Islet precursor cell (in vitro differentiated cells): ENCODE measurements at places on chromosomes 13 and 19.
A peak's percentile ranks its signal among the peaks of the same experiment; 100 is the strongest.

DNA sequence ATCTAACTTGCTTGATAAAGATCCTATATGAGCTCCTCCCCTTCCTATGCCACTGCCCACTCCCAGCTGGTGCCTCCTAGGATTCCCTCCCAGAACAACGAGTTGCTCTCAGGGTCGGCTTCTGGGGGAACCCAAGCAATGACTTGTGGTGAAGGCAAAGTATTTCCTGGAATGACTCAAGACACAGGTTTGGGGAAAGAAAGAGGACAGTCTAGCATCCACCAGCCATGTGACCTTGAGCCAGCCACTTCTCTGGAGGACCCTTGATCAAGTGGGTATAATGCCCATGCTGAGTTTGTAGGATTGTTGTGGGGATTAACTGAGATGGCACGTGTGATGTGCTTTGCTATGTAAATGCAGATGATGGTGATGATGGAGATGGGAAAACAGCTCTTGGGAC is 33.0 kb downstream of the MBD3L2B start:
- no peak for DNase-seq

DNA sequence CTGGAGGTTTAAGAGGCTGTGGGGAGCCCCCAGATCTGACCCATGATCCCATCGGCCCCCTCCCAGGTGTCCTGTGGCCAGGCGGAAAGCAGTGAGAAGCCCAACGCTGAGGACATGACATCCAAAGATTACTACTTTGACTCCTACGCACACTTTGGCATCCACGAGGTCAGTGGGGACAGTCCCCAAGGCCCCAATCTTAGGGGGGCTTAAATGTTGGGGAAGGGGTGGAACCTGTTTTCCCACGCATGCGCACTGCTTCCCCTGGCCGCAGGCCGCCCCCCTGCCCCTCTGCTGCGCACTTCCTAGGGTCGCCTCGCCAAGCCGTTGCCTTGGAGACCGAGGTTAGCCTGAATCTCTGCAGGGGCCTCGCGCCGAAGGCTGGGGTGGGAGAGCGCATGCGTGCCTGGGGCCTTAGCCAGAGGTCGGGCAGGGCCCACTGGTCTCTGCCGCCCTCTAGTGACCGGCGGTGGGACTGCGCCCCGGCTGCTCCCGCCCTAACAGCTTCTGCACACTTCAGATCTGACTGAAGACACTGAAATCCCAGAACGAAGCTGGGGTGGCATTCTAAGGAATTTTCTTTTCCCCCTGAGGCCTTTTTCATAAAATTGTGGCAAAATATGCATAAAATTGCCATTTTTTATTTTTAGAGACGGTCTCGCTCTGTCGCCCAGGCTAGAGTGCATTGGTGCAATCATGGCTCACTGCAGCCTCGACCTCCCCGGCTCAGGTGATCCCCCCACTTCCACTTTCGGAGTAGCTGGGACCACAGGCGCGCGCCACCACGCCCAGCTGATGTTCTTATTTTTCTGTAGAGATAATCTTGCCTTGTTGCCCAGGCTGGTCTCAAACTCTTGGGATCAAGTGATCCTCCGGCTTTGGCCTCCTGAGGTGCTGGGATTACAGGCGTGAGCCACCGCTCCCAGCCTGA is 3.6 kb downstream of the PRMT1 start:
- peak; percentile 96 for DNase-seq

- peak; percentile 71 for DNase-seq
Measured at GRCh38 chr13:26425443-26426358, 131.8 kb upstream of the WASF3 start.

GRCh38 chr19:17076543-17076991 is 990 bp downstream of the MYO9B start:
- DNase-seq: no peak

DNA sequence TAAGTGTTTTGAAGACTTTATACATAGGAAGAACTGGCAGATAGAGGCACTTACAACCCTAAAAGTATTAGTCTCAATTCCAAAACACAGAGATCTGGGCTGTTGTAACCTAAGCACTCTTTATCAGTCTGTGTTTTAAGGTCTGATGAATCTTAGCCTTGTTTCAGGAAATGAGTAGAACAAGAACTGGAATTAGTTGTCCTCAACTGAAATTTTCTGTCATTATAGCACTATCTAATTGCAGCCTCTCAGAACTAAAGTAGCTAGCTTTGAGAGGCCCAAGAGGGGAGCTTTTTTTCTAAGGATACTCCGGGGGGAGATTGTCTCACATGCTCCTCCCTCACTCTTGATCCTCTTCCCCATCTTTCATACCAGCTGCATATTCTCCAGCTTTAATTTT is 13.1 kb downstream of the HNRNPM start:
- no peak for DNase-seq

DNA sequence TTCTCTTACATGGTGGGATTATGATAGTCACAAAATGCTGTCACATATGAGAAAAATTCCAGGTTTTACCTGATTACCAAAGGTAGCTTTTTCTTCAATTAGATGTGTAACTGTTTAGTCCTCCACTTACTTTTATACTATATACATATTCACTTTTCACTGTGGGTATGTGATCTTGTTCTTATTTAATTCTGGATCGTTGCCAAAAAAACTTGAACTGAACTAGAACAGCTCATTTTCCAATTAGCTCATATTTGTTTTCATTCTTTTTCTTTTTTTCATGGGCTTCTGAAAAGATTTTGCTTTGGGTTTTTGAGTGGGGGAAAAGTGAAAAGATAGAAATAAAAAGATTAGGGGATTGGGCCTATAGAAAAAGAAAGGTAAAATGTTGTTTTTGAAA is 291.9 kb downstream of the NDFIP2 start:
- DNase-seq: no peak

DNA sequence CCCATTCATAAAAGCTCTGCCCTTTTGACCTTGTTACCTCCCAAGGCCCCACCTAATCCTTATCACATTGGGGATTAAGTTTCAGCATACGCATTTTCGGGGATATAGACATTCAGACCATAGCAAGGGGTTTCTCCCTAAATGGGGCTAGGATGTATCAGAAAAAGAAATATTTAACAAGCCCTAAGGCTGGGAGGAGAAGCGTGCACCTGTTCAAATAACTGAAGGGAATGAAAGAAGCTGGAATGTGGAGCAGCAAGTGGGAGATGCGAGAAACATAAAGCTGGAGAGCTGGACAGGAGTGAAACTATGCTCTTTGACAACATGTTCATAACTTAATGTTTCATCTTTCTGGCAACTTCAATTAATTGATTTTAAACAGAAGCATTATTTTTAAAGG is 811.8 kb upstream of the GPC6 start:
- no peak for DNase-seq

- peak; percentile 81 for DNase-seq
Measured at GRCh38 chr19:18940769-18941627, at the start of gene HOMER3. Gene HOMER3 (minus strand): TSS chr19:18941217. CDS start chr19:18938982, 2,235 bp downstream.

- no peak for DNase-seq
Measured at GRCh38 chr13:60268203-60268555, 104.5 kb upstream of the DIAPH3 start.

- DNase-seq: no peak
Measured at GRCh38 chr13:37209621-37210580, 104.4 kb upstream of the CSNK1A1L start.

- DNase-seq: no peak
Measured at GRCh38 chr13:24500977-24501376, 11.6 kb downstream of the PARP4 start.

GRCh38 chr19:3765121-3765520 is 2.6 kb downstream of the MRPL54 start:
- DNase-seq: no peak

GRCh38 chr13:29498426-29499040 is 97.0 kb downstream of the SLC7A1 start:
- no peak for DNase-seq

DNA sequence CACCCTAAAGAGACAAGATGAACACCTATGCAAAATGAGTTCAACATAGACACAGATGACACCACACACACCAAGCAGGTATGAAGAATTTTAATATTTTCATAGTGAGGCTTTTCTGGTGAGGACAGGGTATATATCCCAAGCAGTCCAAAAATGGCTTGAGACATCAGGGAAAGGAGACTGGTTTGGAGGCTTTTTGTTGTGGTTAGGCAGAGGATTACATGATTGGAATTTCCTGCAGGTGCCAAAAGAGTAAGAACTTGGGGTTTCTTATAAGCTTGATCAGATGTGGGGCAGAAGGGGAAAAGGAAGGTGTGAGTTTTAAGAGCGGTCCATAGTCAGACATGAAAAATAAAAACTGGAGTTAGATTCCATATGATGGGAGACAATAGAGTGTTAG is 420.8 kb upstream of the SLITRK1 start:
- DNase-seq: no peak

GRCh38 chr13:73404581-73404980 is 345.8 kb downstream of the KLF5 start:
- no peak for DNase-seq

GRCh38 chr19:2588081-2588777 is 112.3 kb downstream of the GADD45B start:
- no peak for DNase-seq

DNA sequence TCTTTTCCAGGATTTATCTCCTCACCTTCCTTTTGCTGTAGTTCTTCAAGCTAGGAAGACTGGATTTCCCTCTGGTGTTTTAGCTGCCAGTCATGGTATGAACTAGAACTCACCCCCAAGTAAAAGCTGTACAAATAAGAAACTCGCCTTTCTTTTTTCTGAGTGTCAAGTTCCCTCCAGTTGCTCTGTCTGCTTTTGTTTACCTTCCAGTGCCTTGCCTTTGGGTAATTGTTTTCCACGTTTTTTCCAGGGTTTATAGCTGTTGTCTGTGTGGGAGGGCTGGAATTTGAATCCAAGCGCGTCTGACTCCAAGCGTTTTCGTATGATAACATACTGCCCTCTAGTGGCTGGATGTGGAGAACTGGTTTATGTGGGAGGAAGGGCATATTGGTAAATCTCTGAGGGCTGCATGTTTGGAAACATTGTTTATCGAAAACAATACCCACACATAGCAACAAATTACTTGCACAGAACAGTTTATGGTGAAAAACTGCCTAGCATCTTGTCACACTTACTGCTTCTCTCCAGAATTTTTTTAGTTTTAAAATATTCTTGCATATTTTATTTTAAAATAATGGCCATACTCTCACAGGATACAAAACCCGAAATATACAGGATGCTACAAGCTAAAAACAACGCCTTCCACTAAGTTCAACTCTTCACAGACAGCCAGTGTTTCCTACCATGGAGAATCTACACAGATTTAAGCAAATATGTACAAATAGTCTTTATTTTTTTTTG is 19.2 kb downstream of the RCN3 start:
- peak; percentile 90 for DNase-seq

DNA sequence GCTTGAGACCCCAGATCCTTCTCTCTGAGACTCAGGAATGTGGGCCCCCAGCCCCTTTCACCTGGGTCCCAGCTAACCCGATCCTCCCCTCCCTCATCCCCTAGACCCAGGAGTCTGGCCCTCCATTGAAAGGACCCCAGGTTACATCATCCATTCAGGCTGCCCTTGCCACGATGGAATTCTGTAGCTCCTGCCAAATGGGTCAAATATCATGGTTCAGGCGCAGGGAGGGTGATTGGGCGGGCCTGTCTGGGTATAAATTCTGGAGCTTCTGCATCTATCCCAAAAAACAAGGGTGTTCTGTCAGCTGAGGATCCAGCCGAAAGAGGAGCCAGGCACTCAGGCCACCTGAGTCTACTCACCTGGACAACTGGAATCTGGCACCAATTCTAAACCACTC is 463 bp downstream of the FGF21 start:
- DNase-seq: no peak

DNA sequence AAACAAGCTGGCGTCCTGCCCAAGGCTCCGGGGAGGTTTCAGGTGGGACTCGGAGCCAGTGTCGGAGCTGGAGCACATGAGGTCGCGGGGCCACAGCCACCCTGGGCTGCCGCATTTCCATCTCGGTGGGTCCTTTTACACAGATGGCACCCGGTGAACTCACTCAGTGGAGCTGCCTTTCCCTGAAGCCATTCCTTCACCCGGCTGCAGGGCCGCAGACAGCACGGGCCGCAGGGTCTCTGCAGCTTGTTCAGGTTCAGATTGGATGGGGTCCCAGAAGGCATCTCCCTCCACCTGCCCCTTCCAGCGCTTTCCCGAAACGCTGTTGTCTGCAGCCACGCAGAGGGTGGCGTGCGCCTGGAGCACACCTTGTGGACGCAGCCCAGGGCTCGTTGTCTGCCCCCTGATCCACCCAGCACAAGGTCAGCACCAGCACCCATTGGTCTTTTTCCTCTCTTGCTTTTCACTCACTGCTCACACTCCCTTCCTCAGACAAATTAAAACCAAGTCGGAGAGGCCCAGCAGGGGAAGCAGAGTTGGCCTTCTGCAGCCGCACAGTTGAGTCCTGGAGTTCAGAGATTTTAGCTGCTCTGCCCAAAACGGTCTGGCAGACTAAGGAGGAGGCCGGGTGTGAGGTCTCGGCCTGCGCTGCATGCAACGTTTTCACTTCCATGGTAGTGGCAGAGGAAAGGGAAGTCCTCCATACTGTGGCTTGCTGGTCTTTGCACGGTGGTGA is 18.1 kb downstream of the MCF2L start:
- DNase-seq: no peak

DNA sequence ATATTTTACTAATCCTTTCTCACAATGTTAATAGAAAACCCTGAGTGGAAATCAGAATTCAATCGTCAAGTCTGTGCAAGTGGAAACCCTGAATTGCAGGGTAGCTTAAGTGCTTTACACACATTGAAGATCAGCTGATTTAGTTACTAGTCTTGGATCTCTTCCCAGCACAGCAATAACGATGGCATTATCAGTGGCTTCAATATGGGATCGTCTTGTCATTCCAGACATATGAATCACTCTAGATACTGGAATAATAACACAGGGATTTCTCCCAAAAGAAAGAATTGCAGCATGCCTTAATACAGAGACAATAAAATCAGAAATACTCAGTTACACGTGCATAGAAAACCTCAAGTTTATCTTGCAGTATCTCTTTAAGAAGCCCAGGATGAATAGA is 12.6 kb upstream of the METTL21C start:
- DNase-seq: no peak

DNA sequence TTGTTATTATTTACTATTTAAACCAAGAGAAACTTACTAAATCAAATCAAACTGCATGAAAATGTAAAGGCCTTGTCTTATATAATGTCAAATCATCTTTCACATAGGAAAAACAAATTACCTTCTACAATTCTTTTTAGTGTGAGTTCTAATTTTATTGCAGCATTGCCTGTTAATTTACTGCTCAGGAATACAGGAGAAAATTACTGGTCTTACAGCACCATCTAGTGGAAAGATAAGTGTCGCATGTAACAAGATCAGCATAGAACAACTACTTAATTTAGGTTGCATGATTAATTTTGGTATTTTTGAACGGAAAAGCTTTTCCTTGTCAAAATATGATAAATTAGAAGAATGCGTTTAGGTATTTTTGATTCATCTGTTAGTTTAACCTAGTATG is 502.7 kb downstream of the UQCRFS1 start:
- no peak for DNase-seq

GRCh38 chr19:35168196-35168595 is 13.7 kb downstream of the FXYD5 start:
- peak; percentile 59 for DNase-seq

- no peak for DNase-seq
Measured at GRCh38 chr19:3708207-3708931, at the start of gene TJP3. Gene TJP3 (plus strand): TSS chr19:3708384. CDS start chr19:3728433, 20,049 bp downstream.

- no peak for DNase-seq
Measured at GRCh38 chr19:2332341-2333026, 4.0 kb downstream of the SPPL2B start.

GRCh38 chr19:40367577-40368434 is 19.3 kb downstream of the PLD3 start:
- DNase-seq: no peak
